ENCODE measurements at places on chromosomes 2 and 18. TPM values are rescaled to one million over a fixed set of nuclear protein-coding genes. Genes with fewer than 3 reads are reported as not detected.
A peak's percentile ranks its signal among the peaks of the same experiment; 100 is the strongest.

- H3K27me3 ChIP-seq, result no peaks in the 10 kb centered on the region
- no peak for DNase-seq
- H3K4me3 ChIP-seq, result no peak overlapping the region
- no peaks in the 10 kb centered on the region for H3K36me3 ChIP-seq
- peaks cover 9% of the 10 kb centered on the region for H3K4me1 ChIP-seq
- no peak overlapping the region for H3K27ac ChIP-seq
These were observed 119.9 kb downstream of the HNMT start for GRCh38 chr2:138084206-138084605.

DNA sequence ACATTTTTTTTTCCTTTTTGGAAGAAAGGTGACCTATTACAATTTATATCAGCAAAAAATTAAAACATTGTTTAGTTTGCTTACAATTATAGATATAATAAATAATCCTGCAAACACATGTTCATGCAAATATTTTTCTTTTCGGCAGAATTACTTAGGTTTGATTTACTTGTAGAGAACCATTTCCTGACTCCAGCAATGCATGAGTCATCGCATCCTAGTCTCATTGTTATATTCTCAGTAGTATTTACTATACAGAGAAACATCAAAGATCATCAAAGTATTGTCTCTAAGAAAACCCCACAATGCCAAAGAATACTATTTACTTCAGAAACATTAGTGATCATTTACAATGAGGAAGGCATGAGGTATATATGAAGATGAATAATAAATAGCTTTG lies 40.4 kb upstream of the MTIF2 start:
- H3K4me1 ChIP-seq, result no peaks in the 10 kb centered on the region
- no peak for DNase-seq
- no peaks in the 10 kb centered on the region for H3K27me3 ChIP-seq
- no peak overlapping the region for H3K4me3 ChIP-seq
- H3K27ac ChIP-seq, result no peak overlapping the region
- peaks cover 71% of the 10 kb centered on the region for H3K36me3 ChIP-seq

Gene CD207
- 0.08 TPM for total RNA-seq

- no peaks in the 10 kb centered on the region for H3K36me3 ChIP-seq
- no peaks in the 10 kb centered on the region for H3K27me3 ChIP-seq
- no peak overlapping the region for H3K27ac ChIP-seq
- 0 out of 2 replicates have a peak, but pooled peaks cover 3% of the 10 kb centered on the region for H3K4me1 ChIP-seq
- no peak overlapping the region for H3K4me3 ChIP-seq
These were observed 44.7 kb downstream of the WIPF1 start for GRCh38 chr2:174552880-174553279.

DNA sequence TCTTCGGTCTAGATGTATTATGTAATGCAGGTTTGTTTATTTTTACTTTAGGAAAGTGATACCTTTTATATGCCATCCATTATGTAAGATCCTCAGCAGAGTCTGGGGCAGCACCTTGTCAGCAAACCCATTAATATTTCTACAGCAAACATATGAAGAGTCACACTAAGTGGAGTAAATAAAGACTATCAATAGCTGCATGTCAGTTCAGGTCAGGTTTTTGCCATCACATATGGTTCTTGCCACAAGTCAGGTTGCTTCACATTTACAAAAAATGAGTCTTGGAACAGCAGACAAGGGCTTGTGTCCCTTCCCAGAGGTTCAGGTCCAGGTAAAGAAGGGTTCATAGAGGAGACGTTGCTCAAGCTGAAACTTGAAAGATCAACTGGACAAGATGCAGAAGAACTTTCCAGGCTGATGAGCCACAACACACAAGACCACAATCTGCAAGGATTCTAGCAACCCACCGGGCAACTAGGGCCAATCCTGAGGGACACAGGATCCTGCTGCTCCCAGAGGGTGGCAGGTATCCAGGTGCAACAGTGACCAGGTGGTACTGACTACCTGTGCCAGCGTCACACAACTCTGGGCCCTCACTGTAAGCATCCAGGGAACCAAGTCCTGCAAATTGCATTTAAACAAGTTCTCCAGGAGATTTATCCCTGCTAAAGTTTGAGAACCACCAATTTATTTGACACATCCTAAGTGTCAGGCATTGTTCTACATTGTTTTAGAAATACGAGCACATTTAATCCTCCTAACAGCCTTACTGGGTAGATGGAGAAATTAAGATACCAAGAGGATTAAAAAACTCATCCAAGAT lies 215.8 kb downstream of the ALPK2 start:
- H3K4me1 ChIP-seq, result peaks cover 12% of the 10 kb centered on the region
- no peak overlapping the region for H3K27ac ChIP-seq
- H3K27me3 ChIP-seq, result no peaks in the 10 kb centered on the region
- no peak overlapping the region for H3K4me3 ChIP-seq

GRCh38 chr2:85502720-85503119 lies 36.2 kb upstream of the MAT2A start:
- no peak overlapping the region for H3K27ac ChIP-seq
- H3K36me3 ChIP-seq, result no peaks in the 10 kb centered on the region
- peaks cover 47% of the 10 kb centered on the region for H3K4me1 ChIP-seq

GRCh38 chr2:64779117-64779690 lies 125.5 kb upstream of the SERTAD2 start:
- H3K36me3 ChIP-seq, result no peaks in the 10 kb centered on the region
- no peak overlapping the region for H3K27ac ChIP-seq
- no peak for DNase-seq
- no peaks in the 10 kb centered on the region for H3K27me3 ChIP-seq
- H3K4me1 ChIP-seq, result peaks cover 22% of the 10 kb centered on the region

DNA sequence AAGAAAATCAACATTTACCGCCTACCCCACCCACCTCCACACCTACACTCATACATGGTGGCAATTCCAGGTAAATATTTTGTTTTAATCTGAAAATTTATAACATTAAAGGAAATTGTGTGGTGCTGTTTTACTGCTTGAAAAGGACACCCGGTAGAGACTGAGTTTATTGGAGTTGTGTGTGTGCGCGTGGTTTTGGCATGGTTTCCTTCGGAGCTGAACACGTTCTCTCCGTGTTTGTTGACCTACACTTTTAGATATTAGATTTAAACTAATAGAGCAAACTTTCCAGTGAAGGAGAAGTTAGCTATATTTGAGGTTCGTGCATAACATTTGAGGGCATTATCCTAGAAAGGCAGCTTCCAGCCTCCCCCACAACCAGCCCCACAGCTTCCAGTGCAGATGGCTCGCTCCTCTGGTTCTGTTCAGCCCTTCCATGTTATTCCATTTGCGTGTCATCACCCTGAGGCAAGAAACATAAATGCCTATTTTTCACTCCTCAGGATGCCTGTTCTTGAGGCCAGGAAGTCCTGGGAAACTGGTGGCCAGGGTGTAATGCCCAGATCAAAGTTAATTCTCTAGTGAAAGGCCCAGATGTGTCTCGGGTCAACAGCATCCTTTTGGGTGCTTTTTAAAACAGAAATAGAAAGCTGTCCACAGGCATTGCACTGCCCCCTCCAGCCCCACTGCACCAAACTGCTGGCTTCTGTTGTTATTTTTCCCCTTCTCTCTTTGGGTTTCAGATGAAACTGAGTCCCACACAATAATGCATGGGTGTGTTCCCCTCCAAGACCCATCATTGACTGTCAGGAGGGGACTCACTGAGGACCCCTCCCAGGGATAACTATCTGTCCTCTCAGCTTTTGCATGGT lies 190.2 kb downstream of the SETBP1 start:
- H3K4me1 ChIP-seq, result no peaks in the 10 kb centered on the region
- no peak overlapping the region for H3K4me3 ChIP-seq
- no peaks in the 10 kb centered on the region for H3K27me3 ChIP-seq
- no peaks in the 10 kb centered on the region for H3K36me3 ChIP-seq
- DNase-seq, result no peak
- H3K27ac ChIP-seq, result no peak overlapping the region

Gene PRKAG3
- total RNA-seq, result 0.16 TPM

Gene PARD3B
- 5.1 TPM for total RNA-seq

- no peak overlapping the region for H3K4me3 ChIP-seq
- H3K27me3 ChIP-seq, result peaks cover 3% of the 10 kb centered on the region
- H3K36me3 ChIP-seq, result no peaks in the 10 kb centered on the region
- no peak for DNase-seq
- H3K4me1 ChIP-seq, result no peaks in the 10 kb centered on the region
- no peak overlapping the region for H3K27ac ChIP-seq
These were observed 172.5 kb upstream of the RAB6C start for GRCh38 chr2:129806990-129807389.

DNA sequence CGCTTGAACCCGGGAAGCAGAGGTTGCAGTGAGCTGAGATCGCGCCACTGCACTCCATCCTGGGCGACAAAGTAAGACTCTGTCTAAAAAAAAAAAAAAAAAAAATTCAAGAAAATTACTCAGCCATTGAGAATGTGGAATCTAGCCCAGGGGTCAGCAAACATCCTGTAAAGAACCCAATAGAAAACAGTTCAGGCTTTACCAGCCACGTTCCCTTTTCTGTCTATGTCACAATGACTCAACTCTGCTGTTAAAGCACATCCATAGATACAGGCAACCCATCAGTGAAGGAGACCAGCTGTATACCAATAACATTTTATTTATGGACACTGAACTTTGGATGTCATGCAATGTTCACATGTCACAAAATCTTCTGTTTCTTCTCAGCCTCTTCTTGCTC lies 435.6 kb upstream of the GYPC start:
- H3K36me3 ChIP-seq, result no peaks in the 10 kb centered on the region
- H3K4me3 ChIP-seq, result no peak overlapping the region
- no peaks in the 10 kb centered on the region for H3K27me3 ChIP-seq
- H3K4me1 ChIP-seq, result no peaks in the 10 kb centered on the region
- DNase-seq, result no peak

DNA sequence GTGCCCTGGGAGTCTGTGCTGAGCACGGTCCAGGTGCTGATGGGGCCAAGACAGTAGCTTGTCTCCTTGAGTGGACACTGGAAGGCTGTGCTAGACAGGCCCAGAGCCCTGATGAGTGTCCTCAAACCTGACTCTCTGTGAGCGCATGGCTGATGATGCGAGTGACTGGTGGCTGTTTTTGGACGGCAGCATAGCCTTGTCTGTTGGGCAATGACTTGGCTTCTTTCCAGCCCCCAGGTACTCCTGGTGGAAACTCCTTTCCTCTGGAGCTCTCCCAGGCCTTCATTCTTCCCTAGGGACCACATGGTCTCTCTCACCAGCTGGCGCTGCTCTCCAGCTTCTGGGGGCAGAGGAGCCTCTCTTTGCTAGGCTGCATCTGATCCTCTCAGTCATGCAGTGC lies 207.6 kb upstream of the SMIM21 start:
- no peaks in the 10 kb centered on the region for H3K27me3 ChIP-seq
- H3K4me3 ChIP-seq, result no peak overlapping the region
- H3K4me1 ChIP-seq, result no peaks in the 10 kb centered on the region
- H3K36me3 ChIP-seq, result no peaks in the 10 kb centered on the region
- peak; percentile 1 for DNase-seq

- H3K27ac ChIP-seq, result no peak overlapping the region
- no peak for DNase-seq
- H3K4me3 ChIP-seq, result no peak overlapping the region
- H3K27me3 ChIP-seq, result no peaks in the 10 kb centered on the region
These were observed 249.4 kb upstream of the FAM98A start for GRCh38 chr2:33848486-33848885.

Gene SH2D6
- 0.77 TPM for total RNA-seq

Gene TRAPPC12
- total RNA-seq, result 47.5 TPM

GRCh38 chr2:10826625-10827024 lies 14.0 kb upstream of the PDIA6 start:
- peaks cover 8% of the 10 kb centered on the region for H3K4me1 ChIP-seq
- no peak overlapping the region for H3K4me3 ChIP-seq
- no peaks in the 10 kb centered on the region for H3K36me3 ChIP-seq
- DNase-seq, result no peak

DNA sequence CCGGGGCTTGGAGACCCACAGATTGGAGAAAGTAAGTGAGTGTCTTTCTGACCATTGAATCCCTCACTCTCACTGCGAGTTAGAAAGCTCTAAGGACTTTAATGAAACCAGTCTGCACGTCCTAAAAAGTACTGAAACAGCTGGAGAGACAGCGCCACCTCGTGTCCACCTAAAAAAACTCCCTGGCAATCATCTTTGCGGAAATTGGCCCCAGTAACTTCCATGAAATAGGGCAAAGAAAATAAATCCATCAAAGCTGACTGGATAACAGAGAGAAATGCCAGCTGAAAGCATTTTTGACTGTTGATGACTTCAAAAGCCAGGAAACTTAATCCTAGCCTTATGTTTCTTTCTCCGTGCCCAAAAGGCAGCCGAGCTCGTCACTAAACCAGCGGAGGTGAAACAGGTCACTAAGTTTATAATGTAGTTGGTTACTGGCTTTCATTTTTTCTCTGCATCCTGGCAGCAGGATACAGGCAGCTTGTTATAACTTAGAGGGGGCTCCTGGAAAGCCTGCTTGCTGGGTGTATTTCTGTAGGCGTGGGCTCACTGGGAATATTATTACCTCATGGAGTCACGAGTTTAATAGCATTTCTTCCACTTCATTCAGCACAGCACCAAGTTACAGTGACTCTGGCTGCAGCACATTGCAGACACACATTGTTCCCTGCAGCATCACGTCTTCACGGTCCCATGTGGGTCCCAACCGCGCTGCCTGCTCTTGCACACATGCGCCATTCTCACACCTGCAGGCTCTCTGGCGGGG lies 266.5 kb downstream of the HRH4 start:
- peak; percentile 54 for DNase-seq
- H3K4me3 ChIP-seq, result peak overlapping the region; percentile 16

- no peak overlapping the region for H3K4me3 ChIP-seq
- H3K27ac ChIP-seq, result no peak overlapping the region
- no peak for DNase-seq
- no peaks in the 10 kb centered on the region for H3K27me3 ChIP-seq
These were observed 8.7 kb downstream of the CROCC2 start for GRCh38 chr2:240914645-240915525.

- H3K27ac ChIP-seq, result no peak overlapping the region
- peaks cover 9% of the 10 kb centered on the region for H3K27me3 ChIP-seq
- no peak overlapping the region for H3K4me3 ChIP-seq
- no peak for DNase-seq
- H3K36me3 ChIP-seq, result no peaks in the 10 kb centered on the region
- no peaks in the 10 kb centered on the region for H3K4me1 ChIP-seq
These were observed 476 bp downstream of the VSNL1 start for GRCh38 chr2:17540813-17541530.

- no peaks in the 10 kb centered on the region for H3K4me1 ChIP-seq
- H3K27me3 ChIP-seq, result no peaks in the 10 kb centered on the region
- no peak overlapping the region for H3K27ac ChIP-seq
- H3K4me3 ChIP-seq, result no peak overlapping the region
These were observed 151.9 kb upstream of the CWC22 start for GRCh38 chr2:180158961-180159360.

Gene CIAO1
- 59.9 TPM for total RNA-seq

Data from SJCRH30 (cell line).